ENCODE measurements at places on chromosomes 11 and 22. TPM values are rescaled to one million over a fixed set of nuclear protein-coding genes. Genes with fewer than 3 reads are reported as not detected.

DNA sequence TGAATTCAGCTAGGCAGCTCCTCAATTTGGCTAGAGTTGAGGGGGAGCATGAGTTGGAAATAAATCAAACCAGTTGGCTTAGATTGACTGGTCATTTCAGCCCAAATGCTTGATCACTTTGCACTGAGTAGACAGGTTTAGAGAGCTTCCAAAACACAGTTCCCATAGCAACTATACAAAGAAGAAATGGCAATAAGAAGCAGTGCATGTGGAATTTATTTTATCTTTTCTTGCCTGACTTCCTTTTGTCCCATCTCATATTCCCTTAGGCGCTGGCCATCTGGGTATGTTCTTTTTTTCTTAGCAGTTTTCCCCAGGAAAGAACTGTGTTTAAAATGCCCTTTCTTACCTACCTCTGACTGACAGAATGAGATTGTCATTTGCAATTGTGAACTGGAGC lies 38.7 kb upstream of the C11orf87 start:
- H3K4me3 ChIP-seq, result no peak overlapping the region
- H3K27me3 ChIP-seq, result no peaks in the 10 kb centered on the region
- no peak for DNase-seq
- no peaks in the 10 kb centered on the region for H3K4me1 ChIP-seq

DNA sequence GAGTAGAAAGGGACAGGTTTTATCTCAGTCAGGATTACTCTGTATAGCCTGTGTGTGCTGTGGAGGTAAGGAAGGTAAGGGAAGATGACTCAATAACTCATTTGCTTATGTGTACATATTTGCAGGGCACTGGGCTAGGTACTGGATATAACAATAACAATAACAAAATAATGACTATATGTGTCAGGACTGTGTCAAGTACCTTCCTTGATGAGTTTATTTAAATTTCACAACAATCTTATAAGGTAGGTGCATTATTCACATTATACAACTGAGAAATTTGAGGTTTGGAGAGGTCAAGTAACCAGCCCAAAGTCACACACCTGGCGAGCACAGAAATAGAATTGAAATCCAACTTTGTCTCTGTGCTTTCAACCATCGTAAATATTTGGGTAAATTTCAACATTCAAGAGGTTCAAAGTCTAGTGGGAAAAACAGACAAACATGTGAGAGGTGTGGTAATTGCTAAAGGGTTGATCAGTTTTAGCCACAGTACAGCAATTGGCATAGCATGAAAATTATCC lies 131.8 kb downstream of the APIP start:
- peaks cover 19% of the 10 kb centered on the region for H3K27me3 ChIP-seq
- H3K36me3 ChIP-seq, result no peaks in the 10 kb centered on the region
- no peak overlapping the region for H3K27ac ChIP-seq
- H3K4me3 ChIP-seq, result no peak overlapping the region
- no peak for DNase-seq
- H3K4me1 ChIP-seq, result no peaks in the 10 kb centered on the region

DNA sequence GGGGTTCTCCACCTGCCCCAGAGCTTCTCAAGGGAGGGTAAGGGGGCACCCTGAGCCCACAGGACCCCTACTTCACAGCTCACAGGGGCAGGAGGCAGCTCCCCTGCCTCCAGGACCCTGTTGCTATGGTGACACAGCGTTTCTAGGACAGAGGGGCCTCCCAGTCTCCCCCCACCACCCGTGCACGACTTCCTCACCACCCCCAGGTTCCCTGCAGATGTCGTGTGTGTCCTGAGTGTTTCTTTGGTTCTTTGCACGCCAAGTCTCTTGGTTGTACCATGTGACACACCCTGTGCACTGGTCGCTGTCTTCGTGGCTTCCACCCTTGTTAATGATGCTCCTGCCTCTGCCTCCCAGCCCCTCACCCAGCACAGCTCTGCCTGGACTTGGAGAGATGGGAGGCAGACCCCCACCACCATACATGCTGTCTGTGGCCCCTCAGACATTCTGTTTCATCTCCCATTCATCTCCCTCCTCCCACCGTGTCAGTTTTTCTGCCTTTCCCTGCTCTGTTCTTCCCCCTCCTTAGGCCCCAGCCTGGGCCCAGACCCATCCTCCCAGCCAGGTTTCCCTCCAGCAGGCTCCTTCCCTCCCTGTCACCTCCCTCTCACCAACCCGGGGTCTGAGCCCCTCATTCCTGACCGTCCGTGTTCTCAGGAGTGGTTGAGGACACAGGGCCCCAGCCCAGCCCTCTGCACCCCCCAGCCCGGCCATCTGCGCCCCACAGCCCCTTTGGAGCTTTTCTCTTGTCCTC lies 24.5 kb upstream of the RAB1B start:
- DNase-seq, result no peak
- H3K4me1 ChIP-seq, result no peaks in the 10 kb centered on the region
- no peaks in the 10 kb centered on the region for H3K27me3 ChIP-seq
- H3K27ac ChIP-seq, result no peak overlapping the region

DNA sequence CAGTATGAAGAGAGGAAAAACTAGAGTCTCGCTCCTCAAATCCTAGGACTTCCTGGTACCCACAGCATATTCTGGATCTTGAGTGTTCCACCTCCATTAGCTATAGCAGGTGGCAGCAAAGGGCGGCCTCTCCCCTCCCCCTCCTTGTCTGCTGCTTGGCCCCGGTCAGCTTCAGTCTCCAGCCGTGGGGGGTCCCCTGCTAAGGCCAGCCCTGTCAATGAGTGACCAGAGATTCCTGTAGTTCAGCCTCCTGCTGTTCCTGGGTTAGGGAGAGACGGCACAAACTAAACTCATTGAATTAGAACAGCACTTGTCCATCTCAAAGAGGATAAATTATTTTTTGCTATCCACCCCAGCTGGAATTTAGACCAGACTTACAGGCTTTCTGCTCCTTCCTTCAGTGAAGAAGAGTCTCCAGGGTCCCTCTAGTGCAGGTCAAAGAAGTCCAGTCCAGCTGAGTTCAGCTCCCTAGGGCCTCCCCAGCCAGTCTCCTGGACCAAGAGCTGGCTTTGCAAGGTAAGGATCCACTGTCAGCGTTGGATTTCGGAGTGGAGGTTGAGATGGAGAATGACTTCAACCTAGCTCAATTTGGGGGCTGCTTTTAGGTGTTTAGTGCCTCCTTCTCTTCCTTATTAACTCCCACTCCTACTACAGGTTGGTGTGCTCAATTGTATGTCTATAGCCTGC lies 1.1 kb upstream of the PHLDB1 start:
- H3K36me3 ChIP-seq, result peaks cover 28% of the 10 kb centered on the region
- peak overlapping the region; percentile 24 for H3K4me3 ChIP-seq
- H3K27ac ChIP-seq, result no peak overlapping the region
- DNase-seq, result no peak
- peaks cover 25% of the 10 kb centered on the region for H3K4me1 ChIP-seq

GRCh38 chr11:92627615-92628256 lies 341.7 kb upstream of the MTNR1B start:
- no peak overlapping the region for H3K27ac ChIP-seq
- no peaks in the 10 kb centered on the region for H3K4me1 ChIP-seq
- H3K4me3 ChIP-seq, result no peak overlapping the region
- no peaks in the 10 kb centered on the region for H3K27me3 ChIP-seq
- no peak for DNase-seq
- H3K36me3 ChIP-seq, result no peaks in the 10 kb centered on the region

DNA sequence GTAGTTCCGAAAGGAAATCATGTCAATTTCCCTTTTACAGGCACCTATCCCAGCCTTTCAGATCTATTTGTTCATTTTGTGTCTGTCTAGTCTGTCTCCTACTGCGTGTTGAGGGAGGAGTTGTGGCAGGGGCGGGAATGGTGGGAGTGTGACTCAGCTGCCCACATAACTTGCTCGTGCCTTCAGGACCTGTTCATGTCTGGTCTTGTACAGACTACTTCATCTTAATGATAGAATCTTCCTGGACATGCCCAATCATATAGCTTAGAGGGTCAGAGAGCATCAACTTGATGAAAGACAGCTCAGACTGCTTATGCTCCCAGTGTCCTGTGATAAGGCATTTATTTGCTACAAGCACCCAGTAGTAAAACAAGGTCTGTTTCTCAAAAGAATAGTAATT lies 61.0 kb upstream of the BIRC3 start:
- no peak overlapping the region for H3K27ac ChIP-seq
- H3K4me3 ChIP-seq, result no peak overlapping the region
- H3K36me3 ChIP-seq, result no peaks in the 10 kb centered on the region

DNA sequence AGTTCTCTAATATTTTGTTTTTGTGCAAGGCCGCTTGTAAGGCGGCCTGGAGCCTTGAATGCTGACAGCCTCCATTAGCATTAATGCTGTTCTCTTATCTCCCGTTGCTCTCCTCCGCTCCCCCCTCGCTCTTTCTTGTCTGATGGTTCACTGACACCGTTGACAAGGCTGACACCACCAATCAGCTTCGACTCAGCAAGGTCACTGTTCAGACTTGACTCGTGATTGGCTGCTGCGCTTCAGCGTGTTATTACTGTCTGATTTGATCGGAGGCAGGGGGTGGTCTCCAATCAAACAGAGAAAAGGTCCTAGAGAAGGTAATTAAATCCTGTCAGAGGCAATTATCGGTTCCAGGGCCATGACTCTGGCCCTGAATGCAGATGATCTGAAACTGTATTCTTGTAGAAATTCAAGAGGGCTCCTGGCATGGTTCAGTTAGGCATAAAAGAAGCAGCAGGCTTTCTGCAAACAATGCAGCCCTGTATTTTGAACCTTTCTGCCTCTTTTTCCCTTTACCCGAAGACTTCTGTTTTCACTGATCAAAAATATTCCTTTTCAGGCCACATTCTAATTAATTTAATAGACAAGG lies 49.3 kb upstream of the MPPED2 start:
- no peak for DNase-seq
- H3K27ac ChIP-seq, result no peak overlapping the region
- no peaks in the 10 kb centered on the region for H3K36me3 ChIP-seq
- no peaks in the 10 kb centered on the region for H3K27me3 ChIP-seq
- H3K4me3 ChIP-seq, result no peak overlapping the region

DNA sequence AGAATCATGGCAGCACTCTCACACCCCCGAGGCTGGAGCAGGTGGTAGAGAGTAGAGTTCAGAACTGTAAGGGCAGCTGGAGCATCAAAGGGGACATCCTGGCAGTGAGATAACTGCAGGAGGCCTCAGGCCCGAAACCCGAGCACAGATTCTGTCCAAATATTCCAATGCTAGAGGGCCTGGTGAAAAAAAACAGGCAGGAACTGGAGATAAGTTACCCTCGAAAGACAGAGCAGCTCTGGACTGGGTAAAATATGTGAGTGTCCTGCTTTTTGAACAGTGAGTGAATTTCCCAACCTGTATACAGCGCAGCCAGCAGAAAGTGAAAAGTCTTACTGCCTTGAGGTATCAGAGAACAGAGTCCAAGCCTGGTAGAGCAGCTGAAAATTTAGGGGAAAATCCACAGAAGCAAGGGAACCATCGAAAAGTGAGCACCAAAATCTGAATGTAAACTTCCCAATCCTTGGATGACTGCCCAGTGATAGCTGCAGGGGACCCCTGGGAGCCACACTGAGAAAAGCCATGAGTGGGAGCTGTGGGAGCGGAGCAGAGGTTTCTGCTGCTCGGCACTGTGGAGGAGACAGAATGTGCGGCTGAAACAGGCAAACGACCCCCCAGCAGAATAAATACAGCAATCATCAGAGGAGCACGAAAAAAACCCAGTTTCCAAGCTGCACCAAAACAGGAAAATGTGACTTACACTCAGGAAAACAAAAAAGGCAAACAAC lies 50.6 kb downstream of the WNT11 start:
- H3K27ac ChIP-seq, result no peak overlapping the region
- no peak overlapping the region for H3K4me3 ChIP-seq
- H3K27me3 ChIP-seq, result peaks cover 35% of the 10 kb centered on the region
- DNase-seq, result no peak
- H3K36me3 ChIP-seq, result no peaks in the 10 kb centered on the region
- peaks cover 26% of the 10 kb centered on the region for H3K4me1 ChIP-seq

- H3K4me3 ChIP-seq, result no peak overlapping the region
- DNase-seq, result no peak
- H3K27ac ChIP-seq, result no peak overlapping the region
- H3K4me1 ChIP-seq, result no peaks in the 10 kb centered on the region
These were observed 1224.7 kb downstream of the BRD1 start for GRCh38 chr22:48602805-48603518.

- no peaks in the 10 kb centered on the region for H3K27me3 ChIP-seq
- H3K36me3 ChIP-seq, result no peaks in the 10 kb centered on the region
- no peak overlapping the region for H3K4me3 ChIP-seq
- no peak for DNase-seq
These were observed 24.6 kb upstream of the GRAMD4 start for GRCh38 chr22:46595545-46595944.

Gene CBLIF
- total RNA-seq, result not detected

Gene MUC6
- total RNA-seq, result not detected
